ENCODE measurements at places on chromosomes 7 and 10. TPM values are rescaled to one million over a fixed set of nuclear protein-coding genes. Genes with fewer than 3 reads are reported as not detected.
A peak's percentile ranks its signal among the peaks of the same experiment; 100 is the strongest.

Gene PPP1R17
- not detected for total RNA-seq

Gene FAM25A
- not detected for total RNA-seq

DNA sequence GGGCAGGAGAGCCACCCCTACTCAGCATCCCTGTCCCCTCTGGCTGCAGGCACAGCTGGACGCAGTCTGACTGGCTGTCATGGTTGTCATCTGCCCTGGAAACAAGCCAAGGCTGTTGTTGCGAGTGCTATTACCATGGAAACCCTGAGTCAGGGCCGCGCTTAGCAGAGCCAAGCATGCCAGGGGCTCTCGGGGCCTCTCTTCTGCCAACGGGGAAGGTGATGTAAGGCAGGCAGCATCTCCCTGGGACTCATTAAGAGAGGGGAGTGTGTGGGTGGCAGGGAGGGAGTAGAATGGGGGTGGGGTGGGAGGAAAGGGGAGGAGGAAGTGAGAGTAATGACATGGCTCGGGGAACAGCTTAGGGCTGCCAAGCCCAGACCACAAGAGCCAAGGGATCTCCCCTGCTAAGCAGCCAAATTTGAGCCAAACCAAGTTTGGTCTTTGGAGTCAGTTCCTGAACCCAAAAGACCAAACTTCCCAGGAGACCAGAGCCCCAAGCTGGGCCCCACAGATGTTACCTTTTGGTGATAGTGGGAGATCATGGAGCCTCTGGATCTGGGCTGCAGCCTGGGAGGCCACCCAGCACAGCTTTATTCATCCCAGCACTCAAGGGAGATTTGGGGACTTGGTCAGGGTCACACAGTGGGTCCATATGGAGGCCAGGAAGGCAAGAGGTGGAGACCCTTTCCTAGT, 67.6 kb downstream of the TMEM130 start:
- H3K27me3 ChIP-seq: no peaks in the 10 kb centered on the region
- H3K36me3 ChIP-seq: no peaks in the 10 kb centered on the region
- DNase-seq: peak; percentile 28
- no peak overlapping the region for H3K4me3 ChIP-seq

Gene LIPJ
- 0.49 TPM for total RNA-seq

GRCh38 chr7:103299660-103300059, 2.4 kb downstream of the PMPCB start:
- peaks cover 57% of the 10 kb centered on the region for H3K36me3 ChIP-seq
- no peak overlapping the region for H3K4me3 ChIP-seq
- DNase-seq: no peak
- no peaks in the 10 kb centered on the region for H3K27me3 ChIP-seq

DNA sequence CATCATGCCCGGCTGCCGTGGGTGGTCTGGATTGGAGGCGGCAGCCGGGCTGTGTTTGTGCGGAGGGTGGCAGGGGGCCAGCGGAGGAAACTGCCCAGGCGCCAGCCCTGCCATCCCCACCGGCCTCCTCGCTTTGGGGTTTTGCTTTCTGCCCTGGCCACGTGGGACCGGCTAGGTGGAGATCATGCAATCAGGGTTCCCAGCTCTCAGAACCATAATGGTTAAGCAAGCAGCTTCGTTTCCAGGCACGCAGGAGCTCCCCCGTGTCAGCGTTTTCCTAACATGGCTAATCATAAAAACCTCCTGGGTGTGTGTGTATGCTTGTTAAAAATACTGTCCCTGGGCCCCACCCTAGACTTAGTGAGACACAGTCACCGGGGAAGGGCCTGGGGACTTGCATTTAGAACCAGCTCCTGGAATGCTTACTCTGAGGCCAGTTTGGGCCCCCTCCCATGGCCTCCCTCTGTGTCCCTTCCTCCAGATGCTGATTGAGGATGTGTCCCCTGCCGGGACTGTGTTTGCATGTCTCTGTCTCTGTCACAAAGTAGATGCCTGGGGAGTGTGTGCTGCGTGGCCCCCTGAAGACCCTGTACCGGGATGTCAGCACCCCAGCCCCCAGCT, 119.3 kb downstream of the CUX1 start:
- H3K27ac ChIP-seq: peak overlapping the region; percentile 52
- no peaks in the 10 kb centered on the region for H3K27me3 ChIP-seq
- DNase-seq: no peak

Gene WEE2
- total RNA-seq: not detected

GRCh38 chr10:43121444-43121843, 16.8 kb upstream of the CSGALNACT2 start:
- DNase-seq: peak; percentile 49
- no peak overlapping the region for H3K27ac ChIP-seq
- H3K4me1 ChIP-seq: no peaks in the 10 kb centered on the region
- no peak overlapping the region for H3K4me3 ChIP-seq
- no peaks in the 10 kb centered on the region for H3K27me3 ChIP-seq

DNA sequence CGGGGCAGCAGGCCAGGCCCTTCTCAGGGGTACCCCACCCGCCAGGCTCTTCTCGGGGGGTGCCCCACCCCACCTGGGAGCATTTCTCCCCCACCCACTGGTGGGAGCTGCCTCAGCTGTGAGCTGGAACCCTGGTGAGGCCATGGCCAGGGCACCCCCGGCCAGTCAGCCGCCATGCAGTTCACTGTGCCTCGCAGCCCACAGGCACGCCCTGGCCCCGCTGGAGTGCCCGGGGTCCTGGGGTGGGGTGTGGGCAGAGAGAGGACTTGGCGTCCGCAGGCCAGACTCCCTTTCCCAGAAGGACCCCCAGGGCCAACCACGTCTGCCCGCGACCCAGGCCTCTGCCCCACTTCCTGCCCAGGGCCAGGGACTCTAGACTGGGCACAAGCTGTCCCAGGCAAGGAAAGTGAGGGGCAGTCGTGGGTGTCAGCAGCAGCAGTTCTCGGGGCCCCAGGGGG, 13.1 kb downstream of the DPYSL4 start:
- H3K27ac ChIP-seq: no peak overlapping the region
- DNase-seq: no peak
- H3K4me3 ChIP-seq: no peak overlapping the region
- H3K4me1 ChIP-seq: no peaks in the 10 kb centered on the region

Gene WNT2
- total RNA-seq: 12.6 TPM

DNA sequence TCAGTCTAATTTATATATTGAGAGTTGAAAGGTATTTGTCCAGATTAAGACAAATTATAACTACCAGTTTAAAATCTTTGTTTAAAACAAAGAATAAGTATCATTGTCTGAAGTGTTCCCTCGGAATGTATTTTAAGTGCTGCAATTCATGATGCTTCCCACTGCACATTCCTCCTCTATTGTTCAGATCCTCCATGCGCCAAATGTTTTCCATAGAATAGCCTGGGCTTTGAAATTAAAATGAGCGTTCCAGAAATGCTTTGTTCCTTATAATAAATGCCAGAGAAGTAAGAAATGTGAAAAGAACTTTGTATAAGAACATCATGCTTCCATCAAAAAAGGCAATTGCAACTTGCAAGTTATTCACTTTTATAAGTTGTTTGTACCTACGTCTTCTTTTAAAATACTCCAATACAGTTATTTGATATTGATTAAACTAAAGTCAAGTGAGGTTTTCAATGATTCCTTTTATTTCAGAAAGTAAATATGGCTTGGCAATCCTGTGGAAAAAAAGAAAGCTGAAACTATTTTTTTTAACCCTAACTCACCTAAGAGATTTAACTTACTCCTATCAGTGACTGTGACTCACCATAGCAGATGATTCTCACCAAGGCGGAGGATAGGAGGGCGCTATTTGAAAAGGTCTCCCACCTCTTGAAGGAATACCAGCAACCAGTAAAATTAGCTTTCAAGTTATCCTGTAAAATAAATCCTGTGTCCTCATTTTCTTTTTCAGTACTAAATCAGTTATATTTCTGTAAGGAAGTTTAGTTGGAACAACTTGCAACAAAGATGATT, 85.8 kb downstream of the CTNNA3 start:
- H3K27ac ChIP-seq: no peak overlapping the region
- no peak overlapping the region for H3K4me3 ChIP-seq
- H3K27me3 ChIP-seq: no peaks in the 10 kb centered on the region
- no peaks in the 10 kb centered on the region for H3K36me3 ChIP-seq
- no peaks in the 10 kb centered on the region for H3K4me1 ChIP-seq

Gene SRI
- total RNA-seq: 112 TPM

DNA sequence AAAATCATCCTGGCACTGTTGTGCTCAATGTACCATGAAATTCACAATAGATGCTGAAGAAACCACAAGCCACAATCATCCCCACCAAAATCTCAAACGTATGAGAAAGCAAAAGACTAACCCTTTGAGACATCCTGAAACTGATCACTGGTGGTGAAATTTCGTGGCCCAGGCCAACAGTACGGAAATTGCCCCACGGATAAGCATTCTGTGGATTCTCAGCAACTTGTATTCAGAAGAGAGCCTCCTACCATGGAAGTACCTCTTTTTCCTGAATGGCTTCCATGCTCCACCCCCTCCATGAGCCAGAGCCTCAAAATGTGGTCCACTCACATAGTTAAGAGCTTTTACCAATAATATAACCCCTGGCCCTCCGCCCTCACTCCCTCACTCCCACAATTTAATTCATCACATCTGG, 163.9 kb upstream of the AUTS2 start:
- peaks cover 11% of the 10 kb centered on the region for H3K4me1 ChIP-seq
- no peaks in the 10 kb centered on the region for H3K36me3 ChIP-seq
- H3K27ac ChIP-seq: no peak overlapping the region
- H3K27me3 ChIP-seq: no peaks in the 10 kb centered on the region

GRCh38 chr7:149625340-149625946, 127.8 kb upstream of the ZNF746 start:
- no peaks in the 10 kb centered on the region for H3K27me3 ChIP-seq
- H3K36me3 ChIP-seq: peaks cover 7% of the 10 kb centered on the region
- no peak for DNase-seq
- peak overlapping the region; percentile 86 for H3K27ac ChIP-seq

- H3K27me3 ChIP-seq: no peaks in the 10 kb centered on the region
- DNase-seq: no peak
- no peak overlapping the region for H3K4me3 ChIP-seq
- H3K36me3 ChIP-seq: no peaks in the 10 kb centered on the region
These were observed 49.2 kb upstream of the ARID5B start for GRCh38 chr10:61852261-61852660.

GRCh38 chr10:76935941-76936613, 701.5 kb downstream of the KCNMA1 start:
- no peaks in the 10 kb centered on the region for H3K36me3 ChIP-seq
- H3K4me1 ChIP-seq: no peaks in the 10 kb centered on the region
- no peak overlapping the region for H3K4me3 ChIP-seq
- no peak overlapping the region for H3K27ac ChIP-seq
- no peak for DNase-seq

- no peak overlapping the region for H3K4me3 ChIP-seq
- H3K4me1 ChIP-seq: no peaks in the 10 kb centered on the region
- no peak overlapping the region for H3K27ac ChIP-seq
- no peaks in the 10 kb centered on the region for H3K27me3 ChIP-seq
- DNase-seq: no peak
These were observed 32.8 kb downstream of the TMEM130 start for GRCh38 chr7:98836811-98837629.

Gene MUC12
- not detected for total RNA-seq

Gene ITIH5
- 10.7 TPM for total RNA-seq

Gene CDNF
- total RNA-seq: 34.6 TPM

Gene PNLIPRP2
- total RNA-seq: not detected

- no peak overlapping the region for H3K27ac ChIP-seq
- no peaks in the 10 kb centered on the region for H3K4me1 ChIP-seq
- H3K27me3 ChIP-seq: no peaks in the 10 kb centered on the region
- no peak overlapping the region for H3K4me3 ChIP-seq
- no peaks in the 10 kb centered on the region for H3K36me3 ChIP-seq
These were observed 384.4 kb downstream of the TCERG1L start for GRCh38 chr10:130927157-130927556.
